Kidney tubule cell (primary cell): ENCODE measurements at places on chromosomes 2 and 18.

GRCh38 chr2:64524604-64525316, 632 bp downstream of the AFTPH start:
- peak; percentile 24 for DNase-seq

DNA sequence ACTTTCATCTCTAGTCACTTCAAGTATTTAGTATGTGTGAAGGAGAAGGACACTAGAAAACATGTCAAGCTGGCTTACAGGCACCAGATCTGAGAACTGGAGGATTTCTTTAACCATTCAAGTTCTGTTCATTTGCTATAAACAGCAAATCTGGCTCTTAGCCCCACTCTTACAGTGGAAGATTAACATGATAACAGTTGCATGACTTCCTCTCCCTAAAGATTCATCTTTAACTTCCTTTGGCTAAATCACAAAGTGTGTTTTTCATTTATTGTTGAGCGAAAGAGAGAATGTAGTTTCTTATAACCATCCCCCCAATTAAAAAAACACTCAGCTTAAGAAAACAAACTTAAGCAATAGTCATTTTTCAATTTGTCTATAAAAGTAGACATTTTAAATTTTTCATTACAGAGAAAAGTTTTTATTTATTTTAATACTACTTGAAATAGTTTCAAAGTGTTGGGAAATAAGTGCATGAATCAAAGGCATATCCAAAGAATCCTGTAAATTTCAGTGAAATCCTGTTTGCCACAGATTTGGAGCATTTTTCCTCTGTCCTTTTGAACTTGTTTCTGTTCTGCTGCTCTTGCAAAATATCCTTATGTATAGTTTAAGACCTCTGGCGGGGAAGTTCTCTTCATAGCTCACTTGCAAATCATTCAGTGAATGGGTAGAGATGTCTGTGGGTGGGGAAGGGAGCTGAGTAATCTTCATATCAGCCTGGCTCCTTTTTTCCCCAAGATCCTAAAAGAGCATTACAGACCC, 241.0 kb upstream of the RBBP8 start:
- DNase-seq = no peak

GRCh38 chr2:30677231-30677630, 130.0 kb downstream of the CAPN13 start:
- no peak for DNase-seq

- no peak for DNase-seq
Measured at GRCh38 chr18:35889677-35890076, 82.8 kb upstream of the RMP24 start.

GRCh38 chr2:219918944-219919343, 291.5 kb downstream of the SLC4A3 start:
- DNase-seq = no peak
